ENCODE measurements at places on chromosomes 7 and 10. TPM values are rescaled to one million over a fixed set of nuclear protein-coding genes. Genes with fewer than 3 reads are reported as not detected.

ABCB1 gene
- total RNA-seq, result 7.9 TPM

OR9A2 gene
- total RNA-seq, result 1.0 TPM

- no peaks in the 10 kb centered on the region for H3K27me3 ChIP-seq
- H3K36me3 ChIP-seq, result no peaks in the 10 kb centered on the region
- no peak for DNase-seq
- H3K4me3 ChIP-seq, result no peak overlapping the region
These were observed 52.3 kb upstream of the TRIM24 start for GRCh38 chr7:138407792-138408191.

- no peaks in the 10 kb centered on the region for H3K27me3 ChIP-seq
- no peaks in the 10 kb centered on the region for H3K36me3 ChIP-seq
- no peaks in the 10 kb centered on the region for H3K4me1 ChIP-seq
- no peak overlapping the region for H3K27ac ChIP-seq
- no peak for DNase-seq
These were observed 1180.3 kb downstream of the TYW1 start for GRCh38 chr7:68176974-68177373.
